Retina (tissue), 1 donor: ENCODE measurements at places on chromosomes 7 and 10.

- DNase-seq, result no peak
Observed at GRCh38 chr7:37212051-37212450, 236.6 kb downstream of the ELMO1 start.

DNA sequence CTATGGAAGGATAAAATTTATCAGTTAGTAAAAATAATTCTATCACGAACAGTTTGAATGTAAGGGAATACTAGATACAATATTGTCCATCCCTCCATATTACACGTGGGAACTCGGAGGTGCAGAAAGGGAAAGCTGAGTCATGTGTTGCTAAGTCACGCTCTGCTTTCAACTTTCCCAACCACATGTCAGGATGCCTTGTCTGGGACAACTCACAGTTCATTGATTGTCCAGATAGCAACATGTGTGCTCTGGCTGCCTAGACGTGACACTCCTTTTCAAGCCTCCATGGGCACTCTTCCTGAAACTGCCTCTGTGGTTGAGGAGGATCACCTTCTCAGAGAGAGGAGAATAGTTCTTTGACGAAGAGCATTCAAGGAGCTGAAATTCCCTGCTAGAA is 808.1 kb downstream of the GRID1 start:
- no peak for DNase-seq

- peak; percentile 52 for DNase-seq
Observed at GRCh38 chr10:120598386-120598785, 141.4 kb downstream of the PLPP4 start.

DNA sequence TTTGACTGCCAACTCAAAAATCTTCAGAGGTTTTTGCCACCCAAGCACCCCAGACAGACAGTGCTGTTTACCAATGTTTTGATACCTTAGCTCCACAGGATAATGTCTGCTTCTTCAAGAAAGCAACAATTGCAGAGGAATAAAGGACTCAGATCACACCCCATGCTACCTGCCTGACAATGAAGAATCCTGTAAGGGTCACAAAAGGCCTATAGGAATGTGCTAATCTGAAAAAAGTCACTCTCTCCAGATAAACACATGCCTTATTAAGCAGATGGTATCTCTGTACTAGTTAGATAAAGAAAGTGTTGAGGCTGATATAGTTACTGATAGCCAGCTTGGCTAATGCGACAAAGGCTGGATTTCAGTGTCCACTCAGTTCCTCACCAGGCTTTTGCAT is 1076.7 kb upstream of the SORCS1 start:
- no peak for DNase-seq

- peak; percentile 11 for DNase-seq
Observed at GRCh38 chr10:14952851-14953423, 959 bp downstream of the DCLRE1C start.

DNA sequence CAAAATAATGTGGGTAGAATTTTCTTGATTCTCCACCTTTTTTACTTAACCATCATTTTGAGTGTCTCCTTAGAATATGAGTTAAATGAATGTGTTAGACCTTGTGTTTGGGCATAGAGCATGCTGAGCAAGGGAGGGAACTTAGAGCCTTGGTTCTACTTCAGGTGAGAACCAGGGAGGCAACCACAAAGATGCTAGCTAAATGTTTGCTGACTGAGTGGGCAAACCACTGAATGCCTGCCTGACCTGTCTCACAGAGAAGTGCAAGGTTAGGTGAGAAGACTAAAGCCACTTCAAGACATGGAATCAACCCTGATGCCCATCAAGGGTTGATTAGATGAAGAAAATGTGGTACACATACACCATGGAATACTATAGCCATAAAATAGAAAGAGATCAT is 242.6 kb upstream of the ZNF32 start:
- DNase-seq, result no peak

DNA sequence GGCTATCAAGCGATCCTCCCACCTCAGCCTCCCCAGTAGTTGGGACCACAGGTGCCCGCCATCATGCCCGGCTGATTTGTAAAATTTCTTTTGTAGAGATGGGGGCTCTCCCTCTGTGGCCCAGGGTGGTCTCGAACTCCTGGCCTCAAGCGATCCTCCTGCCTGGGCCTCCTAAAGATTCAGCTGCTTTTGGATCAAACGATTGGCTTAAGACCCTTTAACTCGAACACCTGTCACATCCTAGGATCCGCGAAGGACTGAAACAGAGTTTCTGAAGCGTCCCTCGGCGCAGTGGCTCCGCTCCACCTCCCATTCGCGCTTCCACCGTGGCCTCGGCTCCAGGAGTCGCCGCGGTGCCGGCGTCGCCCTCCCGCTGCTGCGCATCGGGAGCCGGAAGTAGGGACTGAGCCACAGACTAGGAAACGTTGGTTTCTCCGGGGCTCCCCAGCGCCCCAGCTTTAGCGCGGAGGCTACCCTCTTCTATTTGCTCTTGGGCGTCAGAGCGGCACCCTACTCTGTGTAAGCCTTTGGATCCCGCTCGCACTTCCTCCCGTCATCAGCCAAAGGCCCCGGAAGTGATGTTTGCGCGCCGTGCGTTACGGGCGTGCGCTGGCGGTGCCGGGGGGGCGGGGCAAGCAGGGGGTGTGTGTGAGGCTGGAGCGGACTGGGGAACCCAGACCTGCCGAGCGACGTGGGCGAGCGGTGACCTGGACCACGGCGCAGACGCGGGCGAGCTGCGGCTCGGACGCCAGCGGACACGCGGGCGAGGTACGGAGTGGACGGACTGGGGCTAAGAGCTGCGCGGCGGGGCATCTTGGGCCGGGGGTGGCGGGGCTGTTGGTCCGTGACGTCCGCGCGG is 53.0 kb downstream of the KCTD7 start:
- DNase-seq, result peak; percentile 97
